Hepatocyte (in vitro differentiated cells): ENCODE measurements at places on chromosomes 1 and 21. TPM values are rescaled to one million over a fixed set of nuclear protein-coding genes. Genes with fewer than 3 reads are reported as not detected.

DNA sequence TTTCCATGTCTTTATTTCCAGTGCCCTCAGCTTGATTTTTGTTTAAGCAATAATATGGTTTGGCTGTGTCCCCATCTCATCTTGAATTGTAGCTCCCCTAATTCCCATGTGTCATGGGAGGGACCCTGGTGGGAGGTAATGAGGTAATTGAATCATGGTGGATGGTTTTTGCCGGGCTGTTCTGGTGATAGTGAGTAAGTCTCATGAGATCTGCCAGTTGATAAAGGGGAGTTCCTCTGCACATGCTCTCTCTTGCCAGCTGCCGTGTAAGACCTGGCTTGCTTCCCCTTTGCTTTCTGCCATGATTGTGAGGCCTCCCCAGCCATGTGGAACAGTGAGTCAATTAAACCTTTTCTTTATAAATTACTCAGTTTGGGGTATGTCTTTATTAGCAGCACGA is 559.6 kb upstream of the ADAMTS5 start:
- DNase-seq = no peak

- no peak for DNase-seq
Measured at GRCh38 chr1:228502522-228502921, 15.3 kb downstream of the RNF187 start.

DNA sequence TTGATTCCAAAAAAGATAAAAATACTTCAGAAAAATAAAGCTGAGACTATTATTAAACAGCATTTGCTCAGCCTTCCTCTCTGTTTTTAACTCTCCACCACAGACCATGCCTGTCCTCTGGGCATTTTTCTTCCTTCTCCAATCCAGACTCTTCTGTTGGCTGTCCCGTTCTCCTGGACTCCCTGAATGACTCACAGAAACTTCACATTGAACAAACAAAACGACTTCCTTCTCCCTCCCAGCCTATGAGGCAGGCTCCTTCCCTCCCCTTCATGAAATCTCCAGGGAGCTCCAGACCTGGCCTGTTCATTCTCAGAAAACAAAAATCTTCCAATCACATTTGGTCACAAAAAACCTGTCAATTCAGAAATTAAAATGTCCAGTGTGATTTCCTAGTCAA is 421.3 kb downstream of the NPHP4 start:
- DNase-seq = peak; percentile 19

DNA sequence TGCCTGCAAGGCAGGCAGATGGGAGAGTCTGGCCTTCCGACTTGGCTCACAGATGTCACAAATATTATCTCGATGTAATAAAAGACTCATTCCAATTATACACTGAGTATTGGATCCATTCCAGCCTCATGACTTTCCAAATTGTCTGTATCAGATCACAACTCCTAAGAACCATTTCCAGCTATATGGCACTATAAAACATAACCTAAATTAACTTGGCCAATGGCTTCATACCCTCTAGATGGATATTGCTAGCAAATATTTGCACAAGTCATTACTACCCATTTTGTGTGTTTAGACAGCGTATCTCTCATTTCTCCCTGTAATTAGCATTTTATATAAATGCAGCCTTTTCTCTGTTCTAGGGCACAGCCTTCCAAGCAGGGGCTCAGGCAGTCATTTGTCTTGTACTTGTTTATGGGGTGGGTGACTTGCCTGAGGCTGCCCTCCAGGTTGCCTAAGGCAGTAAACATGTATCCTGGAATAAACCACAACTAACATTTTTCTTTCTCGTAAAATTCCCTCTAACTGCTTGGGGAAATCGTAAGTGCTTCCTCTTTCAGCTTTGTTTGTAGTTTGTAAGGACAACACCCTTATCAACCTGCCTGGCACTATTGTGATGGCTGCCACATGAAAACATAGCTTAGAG is 70.6 kb upstream of the KCNJ6 start:
- DNase-seq = no peak

DNA sequence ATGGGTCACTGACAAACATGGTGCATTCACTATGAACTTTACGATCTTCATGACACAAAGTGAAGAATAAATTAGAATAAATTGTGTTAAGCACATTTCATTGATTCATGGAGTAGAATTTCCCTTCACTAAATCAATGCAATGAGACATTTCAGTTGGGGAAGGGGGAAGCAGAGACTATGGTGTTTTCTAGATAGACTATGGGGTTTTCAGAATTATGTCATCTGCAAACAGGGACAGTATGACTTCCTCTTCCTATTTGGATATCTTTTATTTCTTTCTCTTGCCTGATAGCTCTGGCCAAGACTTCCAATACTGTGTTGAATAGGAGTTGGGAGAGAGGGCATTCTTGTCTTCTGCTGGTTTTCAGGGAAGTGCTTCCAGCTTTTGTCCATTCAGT is 80.0 kb upstream of the C1orf105 start:
- DNase-seq = no peak

GRCh38 chr1:57404884-57405283 is 19.0 kb downstream of the DAB1 start:
- no peak for DNase-seq

- DNase-seq = peak; percentile 54
Measured at GRCh38 chr1:56967900-56968832, 2.4 kb upstream of the C8B start.

DNA sequence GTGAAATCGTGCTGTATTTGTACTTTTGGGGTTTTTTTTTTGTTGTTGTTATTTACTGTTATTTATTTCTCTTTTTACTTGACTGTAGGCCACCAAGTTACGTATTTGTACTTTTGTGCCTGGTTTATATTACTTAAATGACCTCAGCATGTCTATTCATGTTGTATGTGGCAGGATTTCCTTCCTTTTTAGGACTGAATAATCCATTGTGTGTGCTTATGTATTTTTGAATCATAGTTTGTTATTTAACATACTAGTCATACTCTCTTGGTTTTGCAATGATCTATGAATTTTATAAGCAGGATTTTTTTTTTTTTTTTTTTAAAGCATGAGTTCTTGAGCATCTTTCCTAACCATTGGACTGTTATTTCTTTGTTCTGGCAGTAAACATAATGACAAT is 51.2 kb downstream of the RNF2 start:
- DNase-seq = no peak

DNA sequence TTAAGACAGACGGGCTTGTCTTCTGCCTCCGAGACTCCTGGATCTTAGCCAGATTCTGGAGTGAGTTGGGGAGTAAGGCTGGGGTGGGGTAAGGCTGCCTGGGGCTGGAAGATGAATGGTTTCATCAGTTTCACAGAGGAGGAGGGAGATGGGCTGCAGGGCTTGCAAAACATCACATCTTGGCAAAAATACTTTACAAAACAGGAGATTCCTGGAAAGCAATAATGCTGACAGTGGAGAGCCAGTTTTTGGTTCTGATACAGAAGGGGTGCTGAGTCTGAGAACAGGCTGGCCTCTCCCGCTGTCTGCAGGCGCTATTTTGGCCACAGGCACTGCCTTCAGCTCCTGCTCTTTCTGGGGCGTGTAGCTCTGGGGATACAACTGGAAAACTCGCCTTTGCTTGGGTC is 83.4 kb upstream of the KCNE2 start:
- DNase-seq = peak; percentile 43

DNA sequence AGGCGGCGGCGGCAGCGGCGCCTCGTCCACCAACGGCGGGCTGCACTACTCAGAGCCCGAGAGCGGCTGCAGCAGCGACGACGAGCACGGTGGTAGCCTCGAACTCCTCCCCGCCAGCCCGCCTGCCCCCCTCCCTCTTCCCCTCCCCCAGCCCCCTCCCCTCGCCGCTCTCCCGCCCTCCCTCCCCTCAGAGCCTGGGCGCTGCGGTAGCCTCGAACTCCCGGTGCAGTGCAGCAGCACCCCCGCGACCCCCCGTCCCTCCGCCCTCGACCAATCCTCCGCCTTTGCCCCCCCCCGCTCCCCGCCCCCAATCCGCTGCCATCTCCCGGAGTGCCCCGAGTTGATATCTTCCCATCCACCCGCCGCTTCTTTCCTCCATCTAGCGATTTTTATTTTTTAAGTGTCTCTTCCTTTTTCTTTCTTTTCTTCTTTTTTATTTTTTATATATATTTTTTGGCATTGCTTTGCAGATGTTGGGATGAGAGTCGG is 516 bp downstream of the RCOR3 start:
- peak; percentile 86 for DNase-seq

DNA sequence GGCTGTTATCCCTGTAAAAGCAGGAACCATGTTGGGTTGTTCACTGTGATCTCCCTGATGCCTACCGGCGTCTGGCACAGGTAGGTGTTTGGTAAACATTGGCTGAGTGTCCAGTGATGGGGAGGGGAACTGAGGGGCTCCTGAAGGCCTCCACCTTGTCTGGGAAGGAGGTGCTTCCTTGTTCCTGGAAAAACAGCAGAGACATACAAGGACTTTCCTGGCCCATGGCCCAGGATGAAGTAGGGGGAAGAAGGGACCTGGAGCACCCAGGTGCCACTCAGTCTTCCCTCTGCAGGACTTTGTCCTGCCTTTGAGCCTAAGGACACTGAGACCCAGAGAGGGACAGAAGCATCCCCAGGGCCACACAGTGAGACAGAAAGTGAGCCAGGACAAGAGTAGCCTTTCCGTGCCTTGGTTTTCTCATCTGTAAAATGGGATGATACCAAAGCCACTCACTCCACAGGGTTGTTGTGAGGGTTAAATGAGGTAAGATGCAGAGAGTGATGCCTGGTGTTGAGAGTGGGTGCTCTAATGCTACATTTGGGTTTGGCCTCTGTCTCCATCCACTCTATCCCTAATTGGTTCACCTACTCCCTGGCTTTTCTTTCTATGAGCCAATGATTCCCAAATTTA is 6.1 kb upstream of the HEYL start:
- no peak for DNase-seq

- no peak for DNase-seq
Measured at GRCh38 chr1:27884006-27884954, 11.9 kb downstream of the THEMIS2 start.

GRCh38 chr1:93114391-93114790 is 35.3 kb downstream of the MTF2 start:
- no peak for DNase-seq

DNA sequence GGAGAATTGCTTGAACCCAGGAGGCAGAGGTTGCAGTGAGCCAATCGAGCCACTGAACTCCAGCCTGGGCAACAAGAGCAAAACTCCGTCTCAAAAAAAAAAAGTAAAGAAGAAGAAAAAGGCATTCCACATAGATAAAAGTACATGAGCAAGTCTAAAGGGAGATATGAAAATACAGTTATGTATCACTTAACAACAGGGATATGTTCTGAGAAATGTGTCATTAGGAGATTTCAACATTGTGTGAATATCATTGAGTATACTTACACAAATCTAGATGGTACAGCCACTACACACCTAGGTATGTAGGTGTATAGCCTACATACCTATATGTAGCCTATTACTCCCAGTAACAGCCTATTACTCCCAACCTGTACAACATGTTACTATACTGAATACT is 12.7 kb downstream of the ARNT start:
- DNase-seq = no peak

DNA sequence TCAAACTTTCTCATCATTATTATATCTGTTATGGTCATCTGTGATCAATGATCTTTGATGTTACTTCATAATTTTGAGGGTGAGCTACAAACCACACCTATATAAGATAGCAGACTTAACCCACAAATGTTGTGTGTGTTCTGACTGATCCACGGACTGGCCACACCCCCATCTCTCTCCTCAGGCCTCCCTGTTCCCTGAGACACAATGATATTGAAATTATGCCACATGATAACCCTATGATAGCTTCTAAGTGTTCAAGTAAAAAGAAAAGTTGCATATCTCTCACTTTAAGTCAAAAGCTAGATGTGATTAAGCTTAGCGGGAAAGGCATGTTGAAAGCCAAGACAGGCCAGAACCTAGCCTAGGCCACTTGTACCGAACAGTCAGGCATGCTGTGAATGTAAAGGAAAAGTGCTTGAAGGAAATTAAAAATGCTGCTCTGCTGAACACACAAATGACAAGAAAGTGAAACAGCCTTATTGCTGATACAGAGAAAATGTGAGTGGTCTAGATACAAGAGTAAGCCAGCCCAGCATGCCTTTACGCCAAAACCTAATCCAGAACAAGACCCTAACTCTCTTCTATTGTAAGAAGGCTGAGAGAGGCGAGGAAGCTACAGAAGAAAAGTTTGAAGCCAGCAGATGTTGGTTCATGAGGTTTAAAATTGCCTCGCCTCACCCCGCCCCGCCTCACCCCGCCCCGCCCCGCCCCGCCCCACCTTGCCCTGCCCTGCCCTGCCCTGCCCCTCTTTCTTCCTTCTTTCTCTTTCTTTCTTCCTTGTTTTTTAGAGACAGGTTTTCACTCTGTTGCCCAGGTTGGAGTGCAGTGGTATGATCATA is 16.5 kb downstream of the CTSS start:
- no peak for DNase-seq

DNA sequence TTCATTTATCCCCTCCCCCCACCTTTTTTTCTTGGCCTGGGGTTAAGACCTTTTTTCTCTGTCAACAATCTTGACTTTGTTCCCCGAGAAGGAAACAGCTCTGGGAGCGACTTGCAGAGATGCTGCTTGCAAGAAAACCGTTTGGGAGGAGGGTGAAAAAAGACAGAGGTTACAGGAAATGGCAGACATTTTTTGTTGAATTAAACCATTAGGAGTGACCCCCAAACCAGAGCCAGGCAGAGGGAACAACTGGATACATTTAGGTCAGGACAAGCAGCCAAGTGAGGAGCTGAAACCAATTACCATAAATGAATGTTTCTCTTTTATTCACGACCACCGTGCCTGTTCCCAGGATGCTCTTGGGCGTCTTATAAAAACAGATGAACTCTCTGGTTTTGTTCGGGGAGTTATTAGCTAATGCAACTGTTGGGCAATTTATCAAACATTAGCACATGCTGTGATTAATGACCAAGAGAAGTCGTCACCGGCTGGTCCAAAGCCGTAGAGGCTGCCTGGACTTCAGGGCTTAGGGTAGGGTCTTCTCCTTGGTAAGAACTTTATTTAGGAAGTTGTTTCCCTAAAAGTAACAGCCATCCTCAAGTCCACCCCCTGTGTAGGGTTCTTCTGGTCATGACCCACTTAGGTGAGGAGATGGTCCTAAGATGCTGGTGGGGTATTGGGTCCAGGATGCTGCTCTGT is 141.0 kb downstream of the FOXD2 start:
- peak; percentile 43 for DNase-seq

DNA sequence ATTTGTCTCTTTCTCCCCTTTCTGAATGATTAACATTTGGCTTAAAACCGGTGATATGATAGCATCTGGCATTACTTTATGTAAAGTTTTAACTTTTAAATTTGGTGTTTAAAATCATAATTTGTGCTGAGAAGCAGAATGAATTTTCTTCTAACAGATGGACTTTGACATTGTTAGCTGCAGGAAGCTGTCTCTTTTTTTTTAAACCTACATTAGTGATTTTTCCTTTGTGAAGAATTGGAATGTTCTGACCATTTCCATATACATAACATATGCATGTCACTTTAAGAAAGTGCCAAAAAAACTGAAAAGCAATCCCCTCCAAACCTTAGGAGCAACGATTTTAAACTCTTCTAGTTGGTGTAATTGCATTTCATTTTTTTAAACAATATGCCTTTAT is 22.2 kb downstream of the F3 start:
- DNase-seq = no peak

GRCh38 chr1:93598861-93599439 is 82.7 kb downstream of the BCAR3 start:
- no peak for DNase-seq

FMOD gene
- polyA plus RNA-seq = 125 and 161 TPM in 2 replicates

CELA3A gene
- 0.68 TPM in 1 of 2 replicates, not detected in the other for polyA plus RNA-seq

NR1I3 gene
- polyA plus RNA-seq = 3.9 and 8.1 TPM in 2 replicates

MROH7 gene
- polyA plus RNA-seq = 0.24 and 0.95 TPM in 2 replicates

MAP1LC3C gene
- polyA plus RNA-seq = 0.44 and 0.45 TPM in 2 replicates

SLC22A15 gene
- 3.1 and 3.4 TPM in 2 replicates for polyA plus RNA-seq

CD52 gene
- polyA plus RNA-seq = 3.9 and 12.9 TPM in 2 replicates

ADGRL2 gene
- polyA plus RNA-seq = 45.1 and 50.8 TPM in 2 replicates

RGS7 gene
- 0.22 TPM in 1 of 2 replicates, not detected in the other for polyA plus RNA-seq

TSACC gene
- polyA plus RNA-seq = 1.4 and 1.5 TPM in 2 replicates

C4BPA gene
- polyA plus RNA-seq = 10.2 and 12.4 TPM in 2 replicates

PROX1 gene
- polyA plus RNA-seq = 4.8 and 6.7 TPM in 2 replicates
